NCI-H1930 (cell line): ENCODE measurements at places on chromosomes 3 and 15.

DNA sequence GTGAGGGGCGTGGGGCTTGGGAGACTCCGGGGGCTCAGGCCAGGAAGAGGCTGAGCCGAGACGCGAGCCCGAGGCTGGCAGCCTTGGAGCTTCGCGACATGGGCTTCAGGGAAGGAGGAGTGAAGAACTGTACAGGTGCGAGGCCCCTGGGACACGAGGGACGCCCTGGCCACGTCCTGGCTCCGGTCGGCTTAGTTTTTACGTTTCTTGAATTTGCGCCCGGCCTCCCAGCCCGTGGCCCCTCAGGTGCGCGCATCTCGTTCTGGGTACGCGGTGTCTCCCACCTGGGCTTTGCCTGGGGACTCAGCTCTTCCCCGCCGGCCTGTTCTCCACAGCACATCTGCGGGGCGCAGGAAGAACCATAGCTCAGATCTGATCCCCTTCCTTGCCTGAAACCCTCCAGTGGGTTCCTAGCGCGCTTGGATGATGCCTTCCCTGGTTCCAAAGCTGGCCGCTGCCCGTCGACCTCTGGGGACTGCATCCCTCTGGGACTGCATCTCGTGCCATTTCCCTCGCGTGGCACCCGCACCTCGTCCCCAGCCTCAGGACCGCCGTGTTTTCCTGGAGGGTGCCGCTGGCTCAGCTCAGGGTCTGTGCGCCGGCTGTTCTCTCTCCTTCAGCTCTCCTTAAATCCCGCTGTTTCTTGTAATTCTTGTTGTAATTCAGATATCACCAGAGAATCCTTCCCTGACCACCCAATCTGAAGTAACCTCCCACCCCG is 614 bp downstream of the CHCHD6 start:
- no peak for DNase-seq

DNA sequence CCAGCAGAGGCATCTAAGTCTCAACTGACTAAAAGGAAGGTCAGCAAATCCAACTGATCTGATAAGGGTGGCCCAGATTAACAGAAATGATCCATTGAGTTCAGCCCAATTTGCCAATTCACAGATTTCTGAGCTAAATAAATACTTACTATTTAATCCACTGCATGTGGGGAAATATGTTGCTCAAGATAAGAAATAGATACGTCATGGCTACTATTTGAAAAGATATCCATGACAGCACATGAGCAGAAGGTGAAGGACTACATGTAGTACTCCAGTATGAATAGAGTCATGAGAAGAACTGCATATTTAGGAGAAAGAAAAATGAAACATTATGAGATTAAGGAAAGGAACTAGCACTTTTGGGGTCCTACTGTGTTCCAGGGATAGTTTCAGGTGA is 332.4 kb downstream of the ARPP21 start:
- no peak for DNase-seq

DNA sequence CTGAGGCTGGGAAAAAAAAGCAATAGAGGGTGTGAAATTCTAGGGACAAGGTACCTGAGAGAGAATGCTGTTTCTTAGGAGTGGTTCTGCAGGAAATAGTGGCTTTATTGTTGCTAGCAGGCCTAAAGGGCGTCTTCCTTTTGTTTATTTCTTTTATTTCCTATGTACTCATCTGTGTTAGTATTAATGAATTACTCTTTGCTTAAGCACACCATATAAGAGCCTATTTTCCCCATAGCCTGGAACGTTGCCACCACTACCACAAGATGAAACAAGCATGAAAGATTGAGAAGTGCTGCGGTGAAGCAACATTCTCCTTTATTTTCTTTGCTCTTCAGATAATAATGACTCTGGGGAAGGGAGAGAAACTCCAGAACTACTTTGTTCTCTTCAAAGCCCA is 21.3 kb upstream of the GOLIM4 start:
- no peak for DNase-seq

DNA sequence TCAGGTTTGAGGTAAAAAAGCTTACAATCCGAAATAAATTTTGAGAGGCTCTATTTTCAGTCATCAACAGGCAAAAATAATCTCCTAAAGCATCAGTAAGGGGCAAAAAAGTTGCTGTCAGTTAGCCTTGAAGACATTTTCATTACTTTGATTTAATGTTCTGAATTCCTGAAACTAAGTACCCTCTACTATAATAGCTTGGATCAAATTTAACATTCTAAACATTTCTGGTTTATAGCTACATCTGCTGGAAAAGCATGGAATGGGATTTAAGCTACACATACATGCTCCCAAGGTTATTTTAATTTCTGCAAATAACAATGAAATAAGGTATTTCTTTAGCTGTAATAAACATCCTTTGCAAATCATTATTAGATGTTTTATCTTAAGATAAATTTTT is 245.4 kb downstream of the ULK4 start:
- no peak for DNase-seq

- no peak for DNase-seq
These were observed 3.4 kb upstream of the UNC13C start for GRCh38 chr15:53974813-53975212.

GRCh38 chr15:44243141-44243540 is 45.4 kb upstream of the GOLM2 start:
- no peak for DNase-seq

GRCh38 chr15:75045332-75046015 is 22.1 kb downstream of the PPCDC start:
- no peak for DNase-seq

DNA sequence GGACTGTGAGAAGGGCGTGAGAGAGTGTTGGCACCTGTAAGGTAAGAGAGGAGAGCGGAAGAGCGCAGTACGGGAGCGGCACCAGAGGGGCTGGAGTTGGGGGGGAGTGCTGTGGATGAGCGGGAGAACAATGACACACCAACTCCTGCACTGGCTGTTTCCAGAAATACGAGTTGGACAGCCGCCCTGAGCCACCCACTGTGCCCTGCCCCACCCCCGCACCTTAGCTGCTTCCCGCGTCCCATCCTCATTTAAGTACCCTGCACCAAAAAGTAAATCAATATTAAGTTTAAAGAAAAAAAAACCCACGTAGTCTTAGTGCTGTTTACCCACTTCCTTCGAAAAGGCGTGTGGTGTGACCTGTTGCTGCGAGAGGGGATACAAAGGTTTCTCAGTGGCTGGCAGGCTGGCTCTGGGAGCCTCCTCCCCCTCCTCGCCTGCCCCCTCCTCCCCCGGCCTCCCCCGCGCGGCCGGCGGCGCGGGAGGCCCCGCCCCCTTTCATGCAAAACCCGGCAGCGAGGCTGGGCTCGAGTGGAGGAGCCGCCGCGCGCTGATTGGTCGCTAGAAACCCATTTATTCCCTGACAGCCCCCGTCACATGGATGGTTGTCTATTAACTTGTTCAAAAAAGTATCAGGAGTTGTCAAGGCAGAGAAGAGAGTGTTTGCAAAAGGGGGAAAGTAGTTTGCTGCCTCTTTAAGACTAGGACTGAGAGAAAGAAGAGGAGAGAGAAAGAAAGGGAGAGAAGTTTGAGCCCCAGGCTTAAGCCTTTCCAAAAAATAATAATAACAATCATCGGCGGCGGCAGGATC is at the start of gene SOX2:
SOX2 (plus strand) TSS at position 601 of the 811 bp plus-strand sequence. CDS start 436 bp downstream, outside the sequence.
- no peak for DNase-seq

- no peak for DNase-seq
These were observed 6.9 kb upstream of the PLA2G4F start for GRCh38 chr15:42163291-42163690.

- DNase-seq, result no peak
These were observed 227.6 kb downstream of the MFSD1 start for GRCh38 chr3:159029306-159030026.

DNA sequence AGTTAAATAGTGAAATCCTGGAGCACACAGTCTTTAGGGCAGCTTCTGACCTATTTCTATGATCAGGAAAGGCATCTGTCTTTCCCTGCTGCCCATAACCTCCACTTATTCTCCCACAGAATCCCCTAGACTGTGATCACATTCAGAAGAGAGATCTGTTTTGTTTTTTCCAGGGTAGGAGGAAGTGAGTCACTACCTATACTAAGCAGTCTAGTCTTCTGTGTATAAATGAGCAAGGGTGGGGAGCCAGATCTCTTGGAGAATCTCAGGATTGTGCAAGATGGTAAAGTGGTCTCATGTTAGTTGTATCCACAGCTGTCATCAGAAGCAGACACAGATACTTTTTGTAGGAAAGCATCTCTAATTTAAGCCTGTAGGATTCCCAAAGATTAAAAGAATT is 11.8 kb upstream of the FBXO22 start:
- no peak for DNase-seq

DNA sequence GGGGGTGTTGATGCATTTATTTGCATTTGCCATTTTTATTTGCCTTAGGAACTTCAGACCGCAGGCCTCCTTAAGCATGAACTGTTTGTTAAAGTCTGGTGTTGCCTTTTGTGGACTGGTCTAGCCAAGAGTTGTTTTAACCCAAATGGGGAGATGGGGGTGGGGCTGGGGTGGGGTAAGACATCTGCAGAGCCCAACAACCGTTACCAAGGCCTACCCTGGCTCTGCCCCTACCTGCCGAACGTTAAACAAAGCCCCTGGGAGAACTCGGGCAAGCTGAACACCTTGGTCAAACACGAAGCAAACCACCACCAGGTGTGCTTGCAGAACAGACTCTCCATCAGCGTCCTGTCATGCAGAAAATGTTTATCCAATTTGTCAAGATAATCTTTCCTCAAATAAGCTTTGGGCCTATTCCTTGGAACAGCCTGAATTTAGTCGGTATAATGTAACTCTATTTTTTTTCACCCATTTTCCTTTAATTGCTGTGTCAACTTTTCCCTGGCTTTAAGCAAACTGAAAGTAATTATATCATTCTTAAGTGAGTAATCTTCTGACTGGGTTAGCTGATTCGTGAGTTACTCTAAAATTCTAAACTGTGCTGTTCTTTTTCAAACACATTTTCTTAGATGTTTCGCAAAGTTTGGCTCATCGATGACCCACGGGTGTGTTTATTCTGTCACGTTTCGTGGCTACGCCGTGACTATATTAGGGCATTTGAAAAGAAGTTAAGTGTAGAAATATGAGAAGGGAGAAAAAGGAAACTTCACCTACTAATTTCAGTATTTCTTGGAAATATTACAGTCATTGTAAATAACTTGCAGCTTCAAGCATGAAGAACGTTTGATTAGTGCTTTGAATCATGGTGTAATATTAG is 127.6 kb downstream of the SOX2 start:
- DNase-seq, result peak; percentile 86

- no peak for DNase-seq
These were observed 107.4 kb downstream of the P2RY1 start for GRCh38 chr3:152942366-152942765.

- no peak for DNase-seq
These were observed 108.3 kb downstream of the IGF2BP2 start for GRCh38 chr3:185716436-185717108.

- no peak for DNase-seq
These were observed 39.5 kb upstream of the SLC6A6 start for GRCh38 chr3:14362890-14363289.

DNA sequence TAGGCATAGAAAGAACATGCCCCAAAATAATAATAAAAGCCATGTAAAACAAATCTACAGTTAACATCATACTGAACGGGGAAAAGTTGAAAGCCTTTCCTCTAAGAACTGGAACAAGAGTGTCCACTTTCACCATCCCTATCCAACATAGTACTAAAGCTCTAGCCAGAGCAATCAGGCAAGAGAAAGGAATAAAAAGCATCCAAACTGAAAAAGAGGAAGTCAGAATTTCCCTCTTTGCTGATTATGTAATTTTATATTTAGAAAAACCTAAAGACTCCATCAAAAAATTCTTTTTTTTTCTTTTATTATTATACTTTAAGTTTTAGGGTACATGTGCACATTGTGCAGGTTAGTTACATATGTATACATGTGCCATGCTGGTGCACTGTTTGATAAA is 661.6 kb upstream of the CBLB start:
- no peak for DNase-seq

DNA sequence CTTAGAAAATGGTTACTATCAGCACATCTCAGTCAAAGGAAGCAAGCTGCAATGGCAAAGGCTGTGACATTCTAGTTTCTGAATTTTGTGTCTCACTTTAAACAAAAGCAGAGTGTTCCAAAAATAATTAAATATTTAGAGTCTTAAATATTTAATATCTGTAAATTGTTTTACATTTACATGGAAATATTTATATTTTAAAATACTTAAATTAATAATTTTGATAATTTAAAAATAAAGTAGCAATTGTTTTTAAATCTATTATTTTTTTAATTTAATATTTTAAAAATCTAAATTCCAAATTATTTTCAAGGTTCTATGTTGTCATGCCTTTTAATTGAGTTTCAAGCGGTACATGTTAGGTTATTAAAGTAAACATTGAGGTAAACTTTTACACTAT is 843.1 kb downstream of the ROBO1 start:
- DNase-seq, result no peak

DNA sequence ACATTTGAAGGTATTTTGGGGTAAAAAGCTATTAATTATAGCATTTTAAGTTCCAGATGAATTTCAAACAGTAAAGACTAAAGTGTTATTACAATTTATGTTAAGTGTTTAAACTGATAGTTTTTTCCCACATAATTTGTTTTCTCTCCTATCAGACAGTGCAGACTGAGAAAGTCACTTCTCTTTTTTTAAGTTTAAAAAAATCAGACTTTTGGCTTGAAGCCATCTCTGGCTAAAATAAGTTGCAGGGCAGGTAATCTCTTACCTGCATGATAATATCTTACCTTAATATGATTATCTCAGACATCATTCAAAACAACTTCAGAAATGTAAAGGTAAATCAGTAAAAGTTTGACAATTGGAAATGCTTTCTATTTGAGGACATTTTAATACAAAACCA is 21.5 kb upstream of the RAB6B start:
- no peak for DNase-seq

DNA sequence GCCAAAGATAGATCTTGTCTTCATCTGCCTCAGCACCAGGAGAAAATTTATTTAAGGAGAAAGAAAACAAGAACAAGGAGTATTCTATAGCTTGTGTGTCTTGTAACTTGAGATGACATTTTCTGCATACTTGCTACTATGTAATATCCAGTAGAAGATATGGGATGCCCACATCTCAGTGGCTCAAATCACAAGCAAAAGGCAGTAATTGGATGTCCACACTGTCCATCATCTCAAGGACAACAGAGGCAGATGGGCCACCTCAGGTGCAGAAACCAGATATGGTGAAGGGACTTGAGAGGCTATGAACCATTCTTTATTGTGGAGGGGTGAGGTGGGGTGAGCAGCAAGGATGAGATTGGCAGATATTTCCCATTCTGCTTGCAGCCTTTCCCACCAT is 309.0 kb downstream of the GBE1 start:
- no peak for DNase-seq

- DNase-seq, result no peak
These were observed 425.9 kb upstream of the TGFBR2 start for GRCh38 chr3:30180310-30181177.

- no peak for DNase-seq
These were observed 444.6 kb downstream of the GRM7 start for GRCh38 chr3:7305561-7305960.

GRCh38 chr3:184718431-184718830 is 6.6 kb upstream of the MAGEF1 start:
- DNase-seq, result no peak

DNA sequence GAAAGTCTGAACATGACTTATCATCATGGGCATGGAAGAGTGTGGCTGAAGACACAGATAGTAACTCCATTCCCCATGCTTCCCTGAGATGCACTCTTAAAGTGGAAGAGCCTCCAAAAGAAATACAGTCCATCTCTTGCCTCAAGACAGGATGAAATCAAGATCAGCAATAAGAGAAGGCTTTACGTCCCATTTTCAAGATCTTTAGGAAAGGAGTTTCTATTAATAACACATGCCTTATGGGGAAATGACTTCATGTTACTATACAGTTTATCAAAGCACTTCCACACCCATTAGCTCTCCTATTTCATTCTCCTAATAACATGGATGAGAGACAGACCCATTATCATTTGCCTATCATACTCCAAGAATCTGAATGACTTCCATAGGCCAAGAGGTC is 6.1 kb upstream of the KBTBD12 start:
- DNase-seq, result no peak
